Activated T-helper 1 cell treated with Interleukin-2 at 50 U/mL for 16 hours (primary cell): ENCODE measurements at places on chromosomes 5 and 9.

- no peak for DNase-seq
Measured at GRCh38 chr5:96709152-96709821, 47.1 kb downstream of the CAST start.

- DNase-seq = no peak
Measured at GRCh38 chr5:95718203-95718602, 12.9 kb upstream of the RHOBTB3 start.

GRCh38 chr5:121053055-121053985 is 589.2 kb downstream of the PRR16 start:
- no peak for DNase-seq

DNA sequence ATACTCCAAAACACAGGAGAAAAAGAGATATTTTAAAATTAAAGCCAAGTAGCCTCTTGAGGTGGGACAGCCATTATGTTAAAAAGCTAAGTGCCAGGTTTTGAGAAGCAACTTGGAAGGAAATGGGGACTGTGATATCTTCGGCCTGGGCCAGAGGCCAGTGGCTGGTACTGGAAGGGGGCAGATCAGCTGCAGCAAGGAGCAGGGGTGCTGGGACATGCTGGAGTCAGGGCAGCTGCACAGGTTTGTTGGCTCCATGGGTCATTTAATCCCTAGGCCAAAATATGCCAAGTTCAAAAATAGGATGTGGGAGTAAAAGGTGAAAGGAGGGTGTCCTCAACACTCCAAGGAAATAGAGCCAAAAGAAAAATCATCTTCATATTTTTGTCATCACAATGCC is 30.0 kb downstream of the ADRB2 start:
- no peak for DNase-seq
